ENCODE measurements at places on chromosomes 5 and 9. TPM values are rescaled to one million over a fixed set of nuclear protein-coding genes. Genes with fewer than 3 reads are reported as not detected.

- DNase-seq: no peak
These were observed 571.3 kb upstream of the TLE4 start for GRCh38 chr9:79000230-79001002.

- no peak for DNase-seq
These were observed 5.9 kb downstream of the MED22 start for GRCh38 chr9:133342069-133342406.

GRCh38 chr5:83513491-83513890, 41.9 kb downstream of the VCAN start:
- no peak for DNase-seq

DNA sequence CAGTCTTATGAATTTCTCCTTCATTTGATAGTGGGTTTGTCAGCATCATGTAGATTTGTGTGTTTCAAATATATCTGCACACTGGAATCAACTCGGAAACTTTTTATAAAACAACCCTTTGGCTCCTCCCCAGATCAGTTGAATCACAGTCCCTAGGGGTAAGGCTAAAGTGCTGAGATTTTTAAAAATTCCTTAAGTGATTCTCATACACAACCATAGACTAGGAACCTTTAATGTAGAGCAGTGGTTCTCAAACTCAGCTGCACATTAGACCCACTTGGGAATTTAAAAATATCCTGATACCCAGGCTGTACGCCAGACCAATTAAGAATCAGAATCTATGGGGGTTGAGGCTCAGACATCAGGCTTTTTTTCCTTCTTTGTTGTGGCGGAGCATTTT, 17.5 kb upstream of the JAK2 start:
- no peak for DNase-seq

- no peak for DNase-seq
These were observed 34.4 kb upstream of the PIK3R1 start for GRCh38 chr5:68181039-68181599.

- no peak for DNase-seq
These were observed 75.9 kb downstream of the NMUR2 start for GRCh38 chr5:152329207-152329606.

- DNase-seq: no peak
These were observed 16.7 kb upstream of the NEURL1B start for GRCh38 chr5:172624083-172624995.

DNA sequence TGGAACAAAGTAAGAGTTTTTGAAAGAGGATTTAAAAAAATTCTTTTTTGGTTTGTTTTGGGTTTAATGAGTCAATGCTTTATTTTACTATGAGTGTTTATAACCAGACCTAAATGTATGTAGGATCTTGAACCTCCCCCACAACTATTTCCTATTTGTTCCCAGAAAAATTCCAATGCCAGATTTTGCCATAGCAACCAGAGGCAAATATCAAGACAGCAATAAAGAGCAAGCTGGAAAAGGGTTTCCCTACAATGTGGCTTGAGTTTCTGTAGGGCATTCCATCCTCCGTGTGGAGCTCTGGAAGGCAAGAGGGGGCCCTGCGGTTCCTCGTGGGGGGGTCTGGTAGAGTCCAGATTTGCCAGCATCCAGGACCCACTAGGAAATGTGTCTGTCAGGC, 27.8 kb upstream of the GDNF start:
- no peak for DNase-seq

GRCh38 chr9:84953797-84954705, 284.5 kb downstream of the NTRK2 start:
- peak; percentile 27 for DNase-seq

GRCh38 chr5:164073081-164073480, 567.7 kb downstream of the MAT2B start:
- no peak for DNase-seq

GRCh38 chr5:116237917-116238500, 153.2 kb downstream of the COMMD10 start:
- DNase-seq: no peak

DNA sequence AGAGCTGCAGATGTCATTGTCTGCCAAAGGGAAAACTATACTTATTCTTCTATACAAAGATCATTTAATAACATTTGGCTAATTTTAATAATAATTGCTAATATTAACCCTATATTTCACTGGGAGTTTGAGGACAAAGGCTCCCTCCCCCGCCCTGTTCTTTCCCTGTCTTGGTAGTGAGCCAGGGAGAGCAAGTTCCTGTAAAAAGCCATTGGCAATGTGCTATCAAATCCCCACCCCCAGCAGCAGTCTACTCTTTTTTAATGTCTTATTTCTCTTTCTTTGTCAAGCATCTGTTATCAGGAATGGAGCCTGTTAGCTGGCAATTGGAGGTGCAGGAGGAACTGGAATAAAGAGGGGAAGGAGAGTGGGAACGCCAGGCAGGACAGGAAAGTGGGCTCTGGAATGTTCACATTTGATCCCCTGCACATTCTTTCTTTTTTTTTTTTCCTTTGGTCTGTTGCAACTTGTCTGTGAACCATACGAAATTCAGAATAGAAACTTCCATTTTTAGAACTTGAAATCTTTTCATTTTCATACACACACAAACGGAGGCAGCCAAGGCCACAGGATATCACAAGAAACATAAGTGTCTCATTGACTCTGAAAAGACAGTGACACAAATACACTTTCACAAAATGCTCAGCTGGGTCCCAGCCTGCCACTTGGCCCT, 664.8 kb upstream of the ZNF608 start:
- DNase-seq: no peak

- DNase-seq: no peak
These were observed 185.2 kb downstream of the GADD45G start for GRCh38 chr9:89789922-89790510.

- DNase-seq: no peak
These were observed 20.9 kb upstream of the OR5C1 start for GRCh38 chr9:122767817-122768216.

GRCh38 chr9:504921-505740, 290.5 kb downstream of the DOCK8 start:
- DNase-seq: no peak

DNA sequence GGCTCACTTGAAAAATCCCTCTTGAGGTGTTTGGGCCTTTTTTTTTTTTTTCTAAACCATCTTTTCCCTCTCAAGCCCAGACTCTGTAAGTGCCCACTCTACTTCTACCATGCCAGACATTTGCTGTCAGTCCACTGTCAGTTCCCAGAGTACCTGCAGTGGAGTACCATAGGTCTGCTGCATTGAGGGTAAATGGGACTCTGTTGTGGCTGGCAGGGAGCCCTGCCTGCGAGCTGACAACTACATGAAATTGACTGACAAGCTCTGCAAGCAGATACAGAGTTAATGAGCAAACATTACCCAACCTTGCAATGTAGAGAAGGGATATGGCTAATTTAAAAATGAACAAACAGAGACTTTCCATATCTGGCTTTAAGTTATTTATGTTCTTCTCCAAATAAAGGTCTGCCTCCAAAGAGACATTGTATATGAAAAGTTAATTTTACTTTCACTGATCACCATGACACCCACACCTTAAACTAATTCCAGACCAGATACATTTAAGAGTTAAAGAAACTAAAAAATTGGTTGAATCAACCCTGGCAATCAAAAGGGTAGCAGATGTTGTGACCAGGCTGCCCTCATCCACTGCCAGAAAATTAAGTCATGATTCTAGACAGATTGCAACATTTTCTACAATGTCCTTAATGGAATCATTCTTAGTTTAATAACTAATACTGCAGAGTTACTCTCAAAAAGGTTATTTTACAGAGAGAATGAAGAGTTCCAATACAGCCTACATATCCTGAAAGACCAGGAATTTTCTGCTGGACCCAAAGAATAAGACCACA, 100.4 kb upstream of the PAM start:
- DNase-seq: no peak

DNA sequence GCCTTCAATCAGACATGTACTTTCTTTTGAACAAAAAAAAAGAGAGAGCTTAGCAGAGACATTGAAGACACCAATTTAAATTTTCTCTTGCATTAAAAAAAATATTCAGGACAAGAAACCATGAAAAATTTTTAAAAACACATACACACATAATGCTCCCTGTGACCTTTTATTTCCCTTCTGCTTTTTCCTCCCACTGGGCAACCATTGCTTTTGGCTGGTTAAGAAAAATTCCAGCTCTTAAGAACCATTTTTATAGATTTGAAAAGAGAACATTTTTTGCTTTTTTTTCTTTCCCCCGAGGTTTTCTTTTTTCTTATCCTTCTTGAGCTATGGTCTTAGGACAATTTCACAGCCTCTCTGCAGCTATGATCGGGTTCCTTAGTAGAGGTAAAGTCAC, 6.1 kb upstream of the HMHB1 start:
- no peak for DNase-seq

DNA sequence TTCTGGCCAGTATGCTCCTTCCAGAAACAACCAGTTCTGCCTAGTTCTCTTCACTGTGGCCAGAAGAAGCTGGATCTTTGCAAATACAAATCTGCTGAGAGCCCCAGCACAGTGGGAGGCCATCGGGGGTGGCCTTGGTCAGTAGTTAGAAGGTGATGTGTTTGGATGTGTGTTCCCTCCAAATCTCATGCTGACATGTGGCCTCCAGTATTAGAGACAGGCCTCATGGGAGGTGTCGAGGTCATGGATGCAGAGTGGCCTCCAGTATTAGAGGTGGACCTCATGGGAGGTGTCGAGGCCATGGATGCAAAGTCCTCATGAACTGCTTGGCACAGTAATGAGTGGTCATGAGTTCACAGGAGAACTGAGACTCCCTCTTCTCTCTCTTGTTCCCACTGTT, 7.6 kb upstream of the IRX2 start:
- DNase-seq: no peak

DNA sequence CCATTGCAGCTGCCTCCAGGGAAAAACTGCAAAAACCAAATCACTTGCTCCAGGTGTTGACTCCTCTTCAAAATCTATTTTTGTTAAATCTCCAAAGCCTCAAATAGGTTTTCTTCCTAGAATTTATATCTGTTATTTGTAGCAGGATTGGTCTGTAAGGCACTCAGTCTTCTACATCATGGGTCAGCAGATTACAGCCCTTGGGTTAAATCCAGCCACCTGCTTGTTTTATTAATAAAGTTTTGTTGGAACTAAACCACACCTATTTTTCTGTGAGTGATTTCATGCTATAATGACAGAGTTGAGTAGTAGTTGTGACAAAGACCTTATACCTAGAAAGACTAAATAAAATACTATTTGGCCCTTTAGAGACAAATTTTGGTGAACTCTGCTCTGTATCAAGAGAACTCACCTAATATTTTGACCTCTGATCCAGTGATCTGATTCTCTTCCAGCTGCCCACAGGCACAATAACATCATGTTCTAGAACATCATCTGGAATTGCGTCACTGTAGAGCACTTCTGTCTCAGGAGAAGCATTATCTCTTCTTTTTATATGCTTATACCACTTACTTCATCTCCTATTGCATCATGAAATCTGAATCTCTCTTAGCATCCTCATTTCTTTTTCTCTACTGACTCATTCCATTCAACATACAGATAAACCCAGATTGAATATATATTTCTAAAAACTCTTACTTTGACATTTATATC, 130.1 kb downstream of the RPS23 start:
- DNase-seq: no peak

DNA sequence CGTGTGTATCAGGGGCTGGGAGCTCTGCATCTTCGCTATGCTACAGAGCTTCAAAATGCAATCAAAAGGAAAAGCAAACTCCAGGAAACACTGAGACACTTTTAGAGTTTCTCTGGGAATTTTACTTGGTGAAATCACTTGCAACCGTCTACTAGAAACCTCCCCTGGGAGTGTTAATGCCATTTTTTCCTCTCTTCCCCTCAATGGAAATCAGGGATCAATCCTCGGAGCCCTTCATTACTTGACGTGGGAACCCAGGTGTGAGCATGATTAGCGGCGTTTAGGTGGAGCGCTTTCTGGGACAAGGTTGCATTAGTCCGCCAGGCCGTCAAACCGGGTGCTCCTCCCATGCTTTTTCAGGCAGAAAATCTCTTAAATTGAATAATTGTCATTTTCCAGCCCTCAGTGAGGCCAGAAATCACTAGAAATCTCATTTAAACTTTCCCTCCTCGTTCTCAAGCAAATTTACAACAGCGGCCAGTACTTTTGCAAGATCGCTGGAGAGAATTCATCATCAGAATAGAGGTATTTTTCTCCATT, 191.3 kb downstream of the IRX1 start:
- DNase-seq: no peak

- DNase-seq: no peak
These were observed 65.7 kb upstream of the FANCC start for GRCh38 chr9:95383185-95383676.

DNA sequence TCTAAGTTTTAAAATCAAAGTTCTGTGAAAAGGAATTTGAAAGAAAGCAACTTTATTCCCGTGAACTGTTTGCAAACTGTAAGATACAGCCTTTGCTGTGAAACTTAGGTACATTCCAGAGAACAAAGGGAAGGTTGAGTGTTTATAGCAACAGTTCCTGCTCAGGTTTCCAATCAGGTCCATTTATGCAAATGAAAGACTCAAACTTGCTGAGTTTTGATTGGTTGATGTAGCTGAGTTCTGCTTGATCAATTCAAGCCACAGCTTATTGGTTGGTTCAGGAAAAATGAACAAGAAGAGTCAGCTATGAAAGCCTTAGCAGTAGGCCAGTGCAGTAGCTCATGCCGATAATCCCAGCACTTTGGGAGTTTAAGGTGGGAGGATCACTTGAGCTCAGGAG, 37.9 kb downstream of the SLC27A6 start:
- DNase-seq: peak; percentile 30

GRCh38 chr9:68740561-68740960, 35.5 kb downstream of the PIP5K1B start:
- DNase-seq: no peak

Gene SARDH
- 13.1 TPM for total RNA-seq

Gene RANBP3L
- 0.14 TPM for total RNA-seq

Gene PCDHGA12
- total RNA-seq: 0.80 TPM

Gene ARAP3
- 0.71 TPM for total RNA-seq

Gene ATOSB
- total RNA-seq: 4.9 TPM

Gene GPR21
- total RNA-seq: not detected

Gene C9orf153
- total RNA-seq: 0.19 TPM

Gene GABRA1
- total RNA-seq: 2.7 TPM

Gene SLC4A9
- not detected for total RNA-seq

Gene ABCA1
- total RNA-seq: 14.6 TPM

Gene IFNA21
- not detected for total RNA-seq

Gene LCN9
- not detected for total RNA-seq
